ENCODE measurements at places on chromosomes 2 and 18.

DNA sequence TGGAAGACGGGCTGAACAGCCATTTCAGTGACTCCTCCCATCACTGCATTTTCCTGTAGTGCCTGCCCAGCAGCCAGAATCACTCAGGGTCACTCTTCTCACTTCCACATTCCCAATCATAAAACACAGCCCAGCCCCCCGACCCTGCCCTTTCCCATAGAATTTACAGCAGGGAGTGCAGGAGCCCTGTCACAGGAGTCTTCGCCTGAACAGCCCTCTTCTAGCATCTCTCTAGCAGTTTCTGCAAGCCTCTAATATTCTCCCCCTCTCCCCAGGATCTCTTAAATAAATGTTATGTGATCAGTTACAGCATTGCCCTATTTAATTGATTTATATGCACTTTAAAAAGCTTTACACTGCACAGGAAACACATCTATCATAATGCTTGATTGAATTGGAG is 42.9 kb upstream of the KLHL29 start:
- no peak for DNase-seq

DNA sequence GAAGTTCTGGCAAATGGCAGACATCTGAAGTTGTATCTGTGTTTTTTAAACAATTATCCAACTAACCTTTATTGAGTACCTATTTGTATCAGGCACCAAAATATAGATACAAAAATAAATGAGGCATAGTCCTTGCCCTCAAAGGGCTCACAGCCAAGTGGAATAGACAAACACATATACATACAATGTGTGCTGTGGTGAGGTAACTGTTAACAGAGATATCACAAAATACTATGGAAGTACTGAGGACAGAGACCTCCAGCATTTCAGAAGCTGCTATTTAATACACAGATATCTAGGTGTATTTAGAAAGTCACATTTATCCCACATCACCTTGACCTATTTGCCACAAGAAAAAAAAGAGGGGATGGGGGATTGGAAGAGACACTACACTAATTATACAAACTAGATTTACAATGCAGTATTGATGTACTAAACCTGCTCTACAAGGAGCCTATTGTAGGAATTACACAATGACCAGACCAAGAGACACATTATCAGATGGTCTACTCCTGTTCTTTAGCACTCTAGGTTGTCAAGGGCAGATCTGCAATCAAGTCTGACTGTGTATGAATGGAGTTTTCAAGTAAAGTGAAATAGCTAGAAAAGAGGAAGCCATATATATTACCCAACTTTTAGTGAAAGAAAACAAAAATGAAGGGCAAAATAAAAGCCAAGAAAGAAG is 62.2 kb downstream of the SPIRE1 start:
- no peak for DNase-seq

DNA sequence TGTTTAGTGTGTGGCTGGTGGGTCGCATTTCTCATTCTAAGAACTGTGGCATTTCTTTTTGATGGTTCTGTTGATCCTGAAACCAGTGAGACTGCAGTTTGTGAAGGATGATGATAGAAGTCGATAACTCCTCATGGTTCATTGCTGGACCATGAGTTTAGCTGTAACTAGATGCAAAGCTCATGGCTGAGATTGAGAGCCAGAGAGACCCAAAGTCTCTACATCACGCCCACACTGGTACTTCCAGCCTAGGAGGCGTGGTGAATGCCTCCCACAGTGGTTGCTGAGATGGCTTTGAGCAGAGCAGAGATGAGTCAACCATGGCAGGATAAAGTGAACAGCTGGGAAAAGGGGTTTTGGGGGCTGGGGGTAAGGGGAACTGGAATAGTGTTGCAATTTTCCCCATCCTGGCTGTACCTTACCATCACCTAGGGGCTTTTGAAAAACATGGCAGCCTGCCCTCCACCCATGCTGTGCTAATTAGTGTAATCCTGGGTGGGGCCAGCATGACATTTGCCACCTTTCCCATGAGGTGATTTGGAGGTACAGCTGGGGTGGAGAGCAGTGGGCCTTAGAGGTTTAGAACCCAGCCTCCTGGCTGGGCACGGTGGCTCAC is 24.1 kb downstream of the INPP4A start:
- no peak for DNase-seq

DNA sequence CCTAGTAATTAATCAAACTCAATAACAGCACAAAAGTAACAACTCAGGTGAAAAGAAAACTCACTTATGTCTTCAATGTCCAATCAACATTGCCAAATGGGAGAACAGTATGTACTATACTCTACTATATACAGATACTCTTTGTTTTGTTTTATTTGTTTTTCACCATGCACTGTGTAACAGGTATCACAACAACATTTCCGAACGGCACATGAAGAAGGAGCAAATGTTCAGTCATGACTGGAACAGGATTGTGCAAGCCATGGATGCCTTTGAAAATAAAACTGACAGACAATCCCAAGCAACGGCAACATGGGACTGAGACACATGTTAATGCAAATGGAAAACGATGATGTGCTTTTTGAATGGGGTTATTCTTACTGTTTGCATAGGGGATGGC is 334.9 kb upstream of the THUMPD2 start:
- DNase-seq: no peak

DNA sequence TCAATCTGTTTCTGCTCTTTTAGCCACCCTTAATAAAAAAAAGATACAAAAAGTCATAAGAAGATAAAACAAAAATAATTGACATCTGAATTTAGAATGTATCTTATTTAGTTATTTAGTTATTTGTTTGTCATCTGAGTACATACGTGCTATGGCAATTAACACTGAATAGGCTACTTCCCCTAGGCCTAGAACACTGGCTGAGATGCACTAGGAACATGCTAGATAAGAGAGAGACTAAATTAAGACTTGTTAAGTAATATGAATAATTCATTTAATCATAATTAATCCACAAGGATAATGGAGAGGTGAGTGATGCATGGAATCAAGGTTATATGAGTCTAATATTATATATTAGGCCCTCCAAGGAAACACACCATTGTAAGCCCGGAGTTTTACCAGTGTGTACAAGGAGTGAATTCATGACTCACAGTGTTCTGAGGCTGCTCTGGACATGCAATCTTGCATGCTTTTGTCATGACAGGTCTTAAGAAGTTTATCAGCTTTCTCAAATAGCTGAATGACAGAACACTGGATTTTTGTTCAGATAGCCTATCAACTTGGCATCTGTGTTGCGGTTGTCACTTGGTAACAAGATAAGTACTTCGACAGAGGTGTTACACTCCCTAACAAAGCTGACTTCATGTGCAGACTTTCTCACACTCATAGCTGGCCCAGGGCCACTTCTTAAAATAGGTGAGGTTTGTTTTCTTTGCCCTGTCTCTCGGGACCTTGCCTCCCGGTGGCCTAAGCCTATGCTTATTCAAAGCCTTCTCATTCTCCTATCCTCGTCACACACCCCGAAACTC is 5.0 kb upstream of the SERPINB2 start:
- DNase-seq: peak; percentile 87

DNA sequence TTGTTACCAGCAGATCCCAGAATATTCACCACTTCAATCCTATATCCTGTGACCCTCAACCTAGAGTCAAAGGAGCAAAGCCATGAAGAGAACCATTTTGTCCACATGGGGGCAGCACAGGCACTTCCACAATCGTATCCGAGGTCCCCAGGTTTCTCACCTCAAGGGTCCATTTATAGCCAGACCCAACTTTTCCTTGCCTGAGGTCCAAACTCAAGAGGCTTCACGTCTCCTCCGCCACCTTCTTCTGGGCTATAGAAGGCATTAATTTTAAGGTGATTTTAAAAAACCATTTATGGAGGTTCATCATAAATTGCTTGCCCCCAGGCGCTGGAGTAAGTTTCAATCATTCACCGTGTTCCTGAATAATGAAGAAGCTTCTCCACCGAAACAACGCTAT is 111.6 kb upstream of the NABP1 start:
- peak; percentile 66 for DNase-seq

GRCh38 chr18:42477267-42477666 is 522.2 kb downstream of the PIK3C3 start:
- DNase-seq: no peak

DNA sequence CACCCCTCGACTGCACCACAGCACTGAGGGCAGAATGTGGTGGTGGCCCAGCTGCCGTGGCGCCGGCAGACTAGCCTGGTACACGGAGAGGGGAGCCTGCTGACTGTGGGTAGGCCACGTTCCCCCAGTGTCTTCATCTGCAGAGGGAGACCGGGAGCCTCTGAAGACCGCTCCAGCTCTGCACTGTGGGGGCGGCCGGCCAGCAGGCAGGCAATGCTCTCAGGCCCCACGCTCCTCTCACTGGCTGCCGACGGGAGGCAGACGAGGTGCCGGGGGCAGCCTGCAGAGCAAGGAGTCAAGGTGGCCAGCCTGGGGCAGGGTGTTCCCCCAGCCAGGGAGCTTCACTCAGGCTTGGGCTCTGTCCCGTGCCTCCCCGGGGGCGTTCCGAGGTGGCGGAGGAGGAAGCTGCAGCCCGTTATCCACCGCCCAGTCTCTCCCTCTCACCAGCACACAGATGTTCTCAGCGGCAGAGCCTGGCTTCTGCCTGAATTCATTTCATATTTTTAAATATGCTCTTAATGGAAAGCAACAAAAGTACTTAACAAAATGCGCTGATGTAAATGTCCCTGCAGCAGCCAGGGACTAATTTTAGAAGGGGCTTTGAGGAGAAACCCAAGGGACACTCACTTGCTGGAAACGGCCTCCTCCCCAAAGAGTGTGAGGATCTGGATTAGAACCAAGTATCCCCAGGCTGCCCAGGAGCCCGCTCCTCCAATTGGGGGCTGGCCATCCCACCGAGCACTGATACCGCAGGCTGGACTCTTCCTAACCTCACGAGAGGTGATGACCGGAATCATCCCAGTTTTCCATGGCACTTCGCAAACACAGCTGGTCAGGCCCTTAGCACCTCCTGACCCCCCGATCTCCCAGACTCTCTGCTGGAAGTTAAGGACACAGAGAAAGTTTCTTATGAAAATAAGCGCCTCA is 87.8 kb downstream of the HDAC4 start:
- DNase-seq: peak; percentile 40

DNA sequence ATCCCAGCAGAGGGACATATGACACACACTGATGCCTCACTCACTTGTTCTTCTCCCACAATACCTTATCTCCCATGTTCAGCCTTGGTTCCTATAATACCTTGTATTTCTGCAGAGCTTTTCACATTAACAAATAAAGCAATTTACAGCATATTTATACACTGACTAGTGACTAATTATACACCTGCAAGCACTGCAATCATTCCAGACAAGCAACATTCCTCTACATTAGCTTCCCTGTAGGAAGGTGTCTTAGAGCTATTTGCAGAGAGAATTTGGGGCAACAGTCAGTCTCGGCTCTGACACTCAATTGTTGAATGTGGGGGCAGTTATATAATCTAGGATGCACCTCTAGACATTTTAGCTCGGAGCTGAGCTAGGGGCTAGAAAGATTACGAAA is 9.5 kb upstream of the INSIG2 start:
- no peak for DNase-seq

GRCh38 chr2:98240786-98241398 is 105.4 kb upstream of the CNGA3 start:
- no peak for DNase-seq

- no peak for DNase-seq
These were observed 50.9 kb upstream of the OTOF start for GRCh38 chr2:26528836-26529235.

- DNase-seq: no peak
These were observed 29.8 kb upstream of the TNS1 start for GRCh38 chr2:218032336-218033171.

GRCh38 chr18:22223254-22223964 is 54.0 kb downstream of the GATA6 start:
- DNase-seq: peak; percentile 44

GRCh38 chr2:6523476-6523875 is 342.2 kb downstream of the CMPK2 start:
- DNase-seq: no peak

- peak; percentile 50 for DNase-seq
These were observed 111.3 kb upstream of the SLC14A2 start for GRCh38 chr18:45503990-45504389.

- DNase-seq: no peak
These were observed 28.2 kb upstream of the PRLH start for GRCh38 chr2:237538001-237538720.

- DNase-seq: no peak
These were observed 51.0 kb downstream of the ANKRD44 start for GRCh38 chr2:197259470-197259999.

DNA sequence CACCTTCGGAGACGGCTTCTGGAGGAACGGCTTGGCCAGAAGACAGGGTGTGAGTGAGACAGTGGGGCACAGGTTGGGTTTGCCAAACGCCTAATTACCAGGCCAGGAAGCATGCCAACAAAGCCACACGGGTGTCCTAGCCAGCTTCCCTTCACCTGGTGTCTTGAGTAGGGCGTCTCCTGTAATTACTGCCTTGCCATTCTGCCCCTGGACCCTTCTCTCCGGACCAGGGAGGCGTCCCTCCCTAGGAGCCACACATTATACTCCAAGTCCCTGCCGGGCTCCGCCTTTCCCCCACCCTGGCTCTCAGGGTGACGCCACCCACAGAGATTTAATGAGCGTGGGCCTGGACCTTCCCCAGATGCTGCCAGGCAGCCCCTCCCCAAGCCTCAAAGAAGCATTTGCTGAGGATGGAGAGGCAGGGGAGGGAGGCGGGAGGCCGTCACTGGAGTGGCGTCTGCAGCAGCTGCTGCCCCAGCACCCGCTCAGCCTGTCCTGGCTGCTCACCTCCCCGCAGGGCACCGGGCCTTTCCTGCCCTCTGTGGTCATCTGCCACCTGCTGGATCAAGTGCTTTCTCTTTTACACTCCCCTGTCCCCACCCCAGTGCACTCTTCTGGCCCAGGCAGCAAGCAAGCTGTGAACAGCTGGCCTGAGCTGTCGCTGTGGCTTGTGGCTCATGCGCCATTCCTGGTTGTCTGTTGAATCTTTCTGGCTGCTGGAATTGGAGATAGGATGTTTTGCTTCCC is 20.7 kb downstream of the FOSL2 start:
- DNase-seq: no peak

- no peak for DNase-seq
These were observed 114.0 kb downstream of the NEDD4L start for GRCh38 chr18:58158008-58158407.

DNA sequence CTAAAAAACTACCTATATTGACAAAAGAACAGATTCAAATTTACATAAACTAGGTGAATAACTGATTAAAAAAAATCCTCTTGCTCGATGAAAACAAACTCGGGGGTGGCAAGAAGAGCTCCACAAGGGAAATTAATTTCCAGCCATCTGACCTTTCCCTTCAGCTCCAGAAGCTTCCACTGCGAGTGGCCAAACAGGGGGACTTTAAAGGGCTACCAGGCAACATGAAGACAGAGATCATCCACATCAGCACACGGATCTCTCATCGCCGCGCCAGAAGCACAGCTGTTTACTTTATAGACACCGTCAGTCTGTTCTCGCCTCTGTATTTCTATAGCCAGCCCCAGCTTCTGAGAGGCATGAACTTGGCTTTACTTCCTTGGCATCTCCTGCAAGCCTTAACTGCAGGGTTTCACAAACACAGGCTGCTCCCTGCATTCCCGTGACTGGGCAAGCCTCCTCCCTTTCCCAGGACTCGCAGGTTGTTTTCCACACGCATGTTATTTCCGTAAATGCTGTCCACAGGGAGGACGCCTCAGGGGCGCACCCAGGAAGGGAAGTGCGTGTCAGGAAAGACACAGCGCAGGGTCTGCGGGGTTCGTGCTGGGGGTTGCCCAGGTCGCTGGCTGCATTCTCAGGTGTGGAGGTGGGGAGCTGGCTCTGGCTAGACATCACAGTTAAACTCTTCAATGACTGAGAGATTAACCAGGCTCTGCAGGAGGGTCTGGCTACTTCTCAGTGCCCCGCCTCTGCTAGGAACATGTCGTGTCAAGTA is 85.0 kb downstream of the USP40 start:
- no peak for DNase-seq

- DNase-seq: no peak
These were observed 87.7 kb downstream of the TGOLN2 start for GRCh38 chr2:85240055-85240454.

Data from fibroblast of villous mesenchyme (primary cell).